ENCODE measurements at places on chromosomes 13 and 19.
A peak's percentile ranks its signal among the peaks of the same experiment; 100 is the strongest.

DNA sequence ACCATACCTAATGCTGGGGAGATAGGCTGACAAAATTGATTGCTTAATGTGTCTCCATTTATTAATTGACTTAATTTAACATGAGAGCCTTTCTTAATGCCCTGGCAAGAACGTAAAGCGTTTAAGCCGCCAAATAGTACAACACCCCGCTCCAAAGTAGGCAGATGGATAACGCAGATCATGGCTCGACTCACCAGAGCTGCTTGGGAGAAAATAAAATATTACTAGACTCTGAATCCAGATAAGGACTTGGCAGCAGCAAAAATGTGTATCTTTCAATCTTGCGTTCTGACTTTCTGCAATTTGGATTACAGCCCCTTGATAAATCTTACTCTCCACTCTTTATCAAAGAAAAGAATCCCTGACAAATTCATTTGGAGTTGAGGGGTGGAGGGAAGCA, 403 bp upstream of the SIAH3 start:
- no peak for DNase-seq

DNA sequence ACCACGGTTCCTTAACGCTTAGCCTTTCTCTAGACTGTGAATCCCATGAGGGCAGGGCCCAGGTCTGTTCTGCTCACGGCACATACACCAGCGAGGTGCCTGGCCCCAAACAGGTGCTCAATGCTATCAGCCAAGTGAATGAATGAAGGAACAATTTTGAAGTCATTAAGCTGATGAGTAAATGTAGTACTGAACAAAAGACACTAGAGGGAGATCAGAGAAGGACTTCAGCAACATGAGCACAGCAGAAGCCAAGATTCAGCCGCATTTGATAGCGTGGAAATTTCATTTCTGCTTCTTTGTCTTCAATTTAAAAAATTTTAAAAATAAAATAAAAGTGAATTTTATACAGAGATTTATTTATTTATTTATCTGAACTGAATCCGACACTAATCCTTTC, 20.1 kb upstream of the MYO16 start:
- DNase-seq, result peak; percentile 15

GRCh38 chr13:50352720-50353480, 337.7 kb downstream of the KCNRG start:
- DNase-seq, result no peak

DNA sequence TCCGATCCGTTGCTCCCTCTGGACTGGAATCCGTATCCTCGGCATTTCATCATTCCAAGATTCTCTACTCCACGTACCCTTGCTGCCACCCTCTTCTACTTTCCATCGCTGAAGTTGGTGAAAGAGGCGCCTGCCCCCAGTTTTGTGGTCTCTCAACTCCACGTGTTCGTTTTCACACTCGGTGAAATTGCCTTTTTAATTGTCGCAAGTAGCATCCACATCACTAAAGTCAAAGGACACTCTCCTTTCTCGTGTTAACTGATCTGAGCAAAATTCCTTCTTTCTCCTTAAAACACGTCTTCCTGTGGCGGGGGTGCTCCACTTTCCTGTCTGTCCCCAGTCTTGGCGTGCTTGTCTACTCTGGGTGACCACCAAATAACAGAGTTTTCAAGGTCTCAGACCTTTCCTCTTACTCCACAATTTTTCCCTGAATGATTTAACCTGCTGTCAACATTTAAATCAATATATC, 1.1 kb upstream of the TMTC4 start:
- no peak for DNase-seq

DNA sequence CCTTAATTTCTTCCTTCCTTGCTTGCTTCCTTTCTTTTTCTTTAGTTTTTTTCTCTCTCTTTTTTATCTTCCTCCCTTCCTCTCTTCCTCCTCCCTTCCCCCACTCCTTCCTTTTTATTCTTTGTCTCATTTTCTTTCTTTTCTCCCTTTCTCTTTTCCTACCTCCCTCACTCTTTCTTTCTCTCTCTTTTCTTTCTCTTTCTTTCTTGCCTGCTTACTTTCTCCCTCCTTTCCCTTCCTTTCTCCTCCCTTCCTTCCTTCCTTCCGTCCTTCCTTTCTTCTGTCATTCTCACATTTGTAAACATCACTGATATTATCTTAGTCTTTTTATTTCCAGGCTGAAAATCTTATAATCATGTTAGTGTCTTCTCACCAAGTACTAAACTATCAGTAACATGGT, 38.8 kb downstream of the SLITRK5 start:
- DNase-seq, result no peak

DNA sequence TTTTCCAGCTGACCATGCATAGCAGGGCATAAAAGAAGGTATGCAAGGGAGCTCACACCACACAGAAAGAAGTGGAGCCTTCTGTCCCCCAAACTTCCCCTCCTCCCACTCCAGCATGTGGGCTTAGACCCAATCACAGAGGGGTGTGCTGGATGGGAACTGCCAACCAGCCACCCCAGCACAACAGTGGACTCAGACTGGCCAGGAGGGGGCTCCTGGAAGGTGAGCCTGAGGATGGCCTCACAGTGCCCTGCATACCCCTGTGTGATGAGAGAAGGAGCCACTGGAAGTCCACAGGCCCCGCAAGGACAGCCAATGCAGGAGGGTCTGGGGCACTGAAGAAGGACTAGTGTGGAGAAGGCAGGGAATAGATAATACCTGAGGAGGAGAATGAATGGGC, 106.9 kb upstream of the SERP2 start:
- no peak for DNase-seq

DNA sequence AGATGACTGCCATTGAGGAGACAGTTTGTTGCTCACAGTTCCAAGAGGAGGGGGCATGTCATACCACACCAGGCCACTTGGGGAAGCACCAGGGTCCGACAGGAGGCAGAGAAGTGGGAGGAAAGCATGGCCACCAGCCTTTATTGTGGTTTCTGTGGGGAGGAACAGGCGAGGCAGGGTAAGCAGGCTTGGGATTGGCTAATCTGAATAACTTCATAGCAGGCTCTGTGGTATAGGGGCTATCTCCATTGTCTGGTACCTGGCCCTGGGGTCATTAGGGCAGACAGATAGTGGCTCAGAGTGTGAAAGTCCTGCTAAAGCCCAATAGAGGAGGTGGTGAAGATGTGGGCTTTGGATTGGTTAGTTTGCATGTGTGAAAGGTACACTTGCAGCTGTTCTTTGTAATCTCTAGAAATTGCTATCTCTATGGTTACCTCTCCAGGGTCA, 35.5 kb downstream of the CBY2 start:
- no peak for DNase-seq

DNA sequence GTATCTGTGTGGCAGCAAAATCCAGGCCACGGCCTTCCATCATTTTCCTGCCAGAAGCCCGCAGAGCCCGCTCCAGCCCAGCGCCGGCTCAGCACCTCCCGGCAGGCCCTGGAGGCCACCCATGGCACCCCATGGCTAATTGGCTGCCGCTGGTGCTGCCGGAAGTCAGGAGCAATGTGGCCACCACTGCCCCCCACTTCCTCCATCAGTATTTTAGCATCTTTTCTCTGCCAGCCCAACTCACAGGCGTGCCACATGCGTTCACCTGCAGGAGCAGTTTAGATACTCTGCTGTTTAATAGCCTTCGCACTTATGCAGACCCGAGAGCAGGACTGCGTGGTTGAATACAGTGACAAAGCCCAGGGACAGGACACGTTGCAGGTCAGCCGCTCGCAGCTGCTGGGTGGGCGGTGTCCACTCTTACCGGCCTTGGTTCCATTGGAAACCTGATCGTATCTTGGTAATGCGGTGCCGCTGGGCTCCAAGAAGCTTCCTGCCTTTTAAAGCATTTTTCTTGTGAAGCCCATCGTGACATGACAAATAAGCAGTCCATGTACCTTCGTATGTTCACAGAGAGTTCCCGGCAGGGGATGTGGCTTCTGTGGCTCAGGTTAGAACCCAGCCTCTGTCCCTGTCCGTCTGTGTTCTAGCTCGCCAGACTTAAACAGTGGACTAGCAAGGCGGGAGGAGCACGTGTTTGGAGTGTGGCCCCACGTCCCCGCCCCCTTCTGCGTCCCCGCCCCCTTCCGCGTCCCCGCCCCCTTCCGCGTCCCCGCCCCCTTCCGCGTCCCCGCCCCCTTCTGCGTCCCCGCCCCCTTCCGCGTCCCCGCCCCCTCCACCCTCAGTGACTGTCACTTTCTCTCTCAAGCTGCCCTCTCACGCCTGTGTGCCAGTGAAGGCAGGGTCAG, 162.0 kb upstream of the SOX1 start:
- no peak for DNase-seq

DNA sequence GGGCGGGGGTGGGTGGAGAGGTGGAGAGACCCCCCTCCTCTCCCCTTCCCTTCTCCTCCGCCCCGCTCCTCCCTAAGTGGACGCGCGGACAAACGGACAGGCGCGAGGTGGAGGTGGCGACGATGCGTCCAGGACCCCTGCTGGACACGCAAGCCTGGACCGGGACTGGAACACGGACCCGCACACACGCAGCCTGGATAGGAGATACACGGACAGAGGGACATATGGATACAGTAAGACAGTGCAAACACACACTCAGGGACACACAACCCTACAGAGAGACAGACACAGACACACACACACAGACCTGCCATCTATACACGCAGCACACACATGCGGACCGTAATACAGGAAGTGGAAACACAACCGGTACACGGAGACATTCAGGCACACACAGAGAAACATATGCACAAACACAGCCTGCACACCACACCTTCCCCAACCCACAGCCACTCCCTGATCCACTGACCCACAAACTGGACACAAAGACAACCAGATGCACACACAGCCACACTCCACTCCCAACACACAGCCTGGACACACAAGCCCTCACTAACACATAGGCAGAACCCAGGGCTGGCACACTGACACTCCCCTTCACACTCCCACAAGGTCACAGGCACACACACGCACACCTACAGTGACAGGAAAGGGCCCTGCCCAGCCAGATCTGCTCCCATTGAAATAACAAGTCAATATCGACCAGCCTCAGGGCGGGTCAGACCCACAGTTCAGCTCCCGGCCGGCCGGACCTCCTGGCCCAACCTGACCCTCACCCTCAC, 696 bp upstream of the ERFL start:
- no peak for DNase-seq

Data from renal cortical epithelial cell (primary cell).